ENCODE measurements at places on chromosomes 7 and 10.
A peak's percentile ranks its signal among the peaks of the same experiment; 100 is the strongest.

- peak; percentile 75 for DNase-seq
Measured at GRCh38 chr10:91901784-91902677, 7.3 kb downstream of the FGFBP3 start.

DNA sequence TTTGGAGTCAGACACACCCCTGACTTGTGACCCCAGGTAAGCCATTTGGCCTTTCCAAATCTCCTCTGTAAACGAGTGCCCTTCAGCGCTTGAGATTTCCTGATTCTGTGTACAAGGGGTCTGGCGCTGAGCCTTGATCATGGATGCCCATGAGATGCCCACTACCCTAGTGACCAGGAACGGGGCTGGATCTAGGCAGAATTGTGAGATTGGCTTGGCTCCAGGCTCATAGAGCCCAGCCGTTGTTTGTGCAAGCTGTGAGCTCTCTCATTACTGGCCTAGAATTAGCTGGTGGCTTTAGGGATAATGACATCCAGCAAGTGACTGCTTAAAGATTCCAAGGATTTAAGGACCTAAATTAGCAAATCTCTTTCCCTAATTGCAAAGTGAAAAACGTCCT lies 84.9 kb downstream of the CAMK1D start:
- no peak for DNase-seq

DNA sequence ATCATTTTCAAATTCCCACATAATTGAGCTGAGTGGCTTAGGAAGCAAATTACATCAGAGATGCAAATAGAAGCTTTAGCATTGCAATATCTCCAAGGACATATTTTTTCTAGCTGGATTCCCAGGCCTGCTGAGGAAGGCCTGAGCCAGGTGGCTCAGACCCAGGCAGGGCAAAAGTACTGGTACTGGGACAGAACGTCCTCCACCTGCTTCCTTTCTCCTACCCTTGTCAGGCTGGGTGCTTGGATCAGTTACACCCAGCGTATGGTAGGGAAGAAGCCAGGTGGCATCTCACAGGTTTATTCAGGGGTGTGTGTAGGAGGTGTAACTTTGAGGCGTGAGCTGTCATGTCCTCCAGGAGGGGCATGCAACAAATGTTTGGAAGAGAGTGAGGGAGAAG lies 3.0 kb upstream of the PANK1 start:
- no peak for DNase-seq

DNA sequence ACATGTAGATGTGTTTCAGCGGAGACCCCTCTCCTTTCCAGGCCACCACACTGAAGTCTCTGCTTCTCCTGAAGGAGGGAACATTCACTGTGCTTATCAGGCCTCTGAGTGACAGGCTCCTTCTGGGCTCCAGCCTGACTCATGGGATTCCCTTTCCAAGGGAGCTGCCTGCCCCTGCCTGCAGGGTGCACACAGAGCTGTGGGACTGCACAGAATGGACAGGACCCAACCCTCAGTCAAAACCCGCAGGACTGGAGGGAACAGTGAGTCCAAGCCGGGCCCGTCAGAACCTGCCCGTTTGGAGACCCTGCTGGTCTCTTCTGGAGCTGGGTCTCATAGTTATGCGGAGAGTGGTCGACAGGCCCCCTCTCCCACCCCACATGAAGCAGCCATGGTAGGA lies 32.6 kb downstream of the PLAC9 start:
- DNase-seq = peak; percentile 63

- DNase-seq = no peak
Measured at GRCh38 chr10:7333961-7334641, 76.7 kb downstream of the SFMBT2 start.

DNA sequence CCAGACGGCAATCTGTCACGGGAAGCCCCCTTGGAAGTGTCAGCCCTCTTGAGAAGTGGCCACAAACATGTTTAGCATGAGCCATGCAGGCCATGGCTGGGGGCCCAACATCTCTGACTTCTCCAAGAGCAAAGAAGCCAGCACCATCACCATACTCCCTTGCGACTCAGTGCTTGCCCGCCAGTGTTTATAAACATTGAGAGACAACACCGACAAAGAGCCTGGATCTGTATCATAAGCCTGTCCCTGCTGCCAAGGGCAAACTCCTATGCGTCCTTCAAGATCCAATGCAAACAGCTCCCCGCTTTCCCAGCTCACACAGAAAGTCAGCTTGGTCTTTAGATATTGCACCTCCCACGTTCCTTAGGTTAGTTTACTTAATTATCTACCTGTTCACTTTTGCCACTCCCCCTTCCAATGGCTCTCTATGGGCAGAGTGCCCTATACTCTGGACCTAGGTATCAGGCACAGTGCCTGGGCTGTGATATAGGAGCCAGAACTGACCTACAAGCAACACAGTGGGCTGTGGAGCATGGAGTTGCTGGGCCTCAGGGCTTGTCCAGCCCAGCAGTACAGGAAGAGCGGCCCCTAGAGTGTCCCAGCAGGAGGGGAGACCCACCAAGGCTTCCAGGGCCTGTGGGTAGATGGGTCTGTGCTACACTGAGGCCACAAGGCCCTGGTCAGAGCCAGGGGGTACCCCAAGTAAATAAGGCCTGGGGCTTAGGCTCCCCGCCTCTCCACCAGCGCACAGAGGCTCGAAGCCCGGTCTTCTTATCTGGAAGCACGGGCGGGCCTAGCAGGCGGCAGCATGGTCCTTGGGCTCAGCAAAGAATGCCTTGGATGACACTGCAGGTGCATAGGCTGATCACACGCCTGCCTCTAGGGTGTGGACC lies 37.7 kb downstream of the CAMK2B start:
- DNase-seq = no peak

DNA sequence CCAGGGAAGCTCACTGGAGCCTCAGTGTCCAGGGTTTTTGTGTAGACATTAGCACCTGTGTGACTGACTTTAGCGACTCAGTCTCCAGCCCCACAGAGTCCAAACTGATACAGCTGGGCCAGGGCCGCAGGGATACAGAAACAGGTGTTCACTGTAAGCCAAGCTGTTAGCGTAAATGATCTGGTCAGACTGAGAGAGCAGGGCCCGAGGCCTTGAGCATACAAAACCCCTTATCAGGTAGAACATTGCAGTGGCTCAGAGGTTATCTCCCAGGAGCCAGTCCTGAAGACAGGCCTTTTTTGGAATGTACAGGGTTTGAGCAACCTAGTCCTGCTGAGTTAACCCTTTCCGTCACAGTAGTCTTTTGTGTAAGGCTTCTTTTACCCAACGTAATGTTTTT lies 25.0 kb downstream of the LHPP start:
- DNase-seq = no peak

DNA sequence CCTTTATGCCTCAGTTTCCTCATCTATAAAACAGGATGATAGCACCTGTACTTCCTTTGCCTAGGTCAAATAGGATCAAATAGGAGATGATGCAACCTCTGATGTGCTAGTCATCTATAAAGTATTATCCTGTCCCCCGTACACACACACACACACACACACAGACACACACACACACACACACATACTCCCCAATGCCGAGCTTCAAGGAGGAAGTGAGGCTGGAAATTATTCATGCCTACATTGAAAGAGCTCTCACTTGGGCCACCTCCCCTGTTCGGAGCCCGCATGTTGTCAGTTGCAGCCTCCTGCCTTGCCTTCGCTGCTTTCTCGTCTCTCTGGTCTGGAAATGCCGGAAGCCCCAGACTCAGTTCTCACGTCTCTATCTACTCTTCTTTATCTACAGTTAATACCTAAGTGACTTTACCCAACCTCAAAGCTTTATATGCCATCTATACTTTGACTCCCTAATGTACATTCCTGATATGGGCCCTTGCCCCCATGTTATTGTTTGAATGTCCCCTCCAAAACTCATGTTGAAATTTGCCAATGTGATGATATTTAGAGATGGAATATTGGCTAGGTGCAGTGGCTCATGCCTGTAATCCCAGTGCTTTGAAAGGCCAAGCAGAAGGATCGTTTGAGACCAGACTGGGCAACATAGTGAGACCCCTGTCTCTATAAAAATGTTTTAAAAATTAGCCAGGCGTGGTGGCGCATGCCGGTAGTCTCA lies 6.9 kb upstream of the UBE2H start:
- DNase-seq = no peak

- no peak for DNase-seq
Measured at GRCh38 chr10:68366600-68366999, 33.9 kb upstream of the PBLD start.

DNA sequence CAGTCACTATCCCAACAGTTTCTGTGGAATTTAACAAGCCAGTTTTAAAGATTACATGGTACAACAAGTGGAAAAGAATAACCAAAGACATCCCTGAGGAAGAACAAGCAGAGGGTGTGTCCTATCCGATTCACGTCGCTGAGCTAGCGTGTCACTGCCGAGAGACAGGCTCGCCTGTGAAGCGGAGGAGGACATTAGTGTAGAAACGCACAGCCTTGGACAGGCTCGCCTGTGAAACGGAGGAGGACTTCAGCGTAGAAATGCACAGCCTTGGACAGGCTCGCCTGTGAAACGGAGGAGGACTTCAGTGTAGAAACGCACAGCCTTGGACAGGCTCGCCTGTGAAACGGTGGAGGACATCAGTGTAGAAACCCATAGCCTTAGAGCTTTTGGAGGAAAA lies 52.7 kb upstream of the INPP5A start:
- DNase-seq = no peak

- no peak for DNase-seq
Measured at GRCh38 chr10:132538031-132538789, 623 bp downstream of the INPP5A start.

DNA sequence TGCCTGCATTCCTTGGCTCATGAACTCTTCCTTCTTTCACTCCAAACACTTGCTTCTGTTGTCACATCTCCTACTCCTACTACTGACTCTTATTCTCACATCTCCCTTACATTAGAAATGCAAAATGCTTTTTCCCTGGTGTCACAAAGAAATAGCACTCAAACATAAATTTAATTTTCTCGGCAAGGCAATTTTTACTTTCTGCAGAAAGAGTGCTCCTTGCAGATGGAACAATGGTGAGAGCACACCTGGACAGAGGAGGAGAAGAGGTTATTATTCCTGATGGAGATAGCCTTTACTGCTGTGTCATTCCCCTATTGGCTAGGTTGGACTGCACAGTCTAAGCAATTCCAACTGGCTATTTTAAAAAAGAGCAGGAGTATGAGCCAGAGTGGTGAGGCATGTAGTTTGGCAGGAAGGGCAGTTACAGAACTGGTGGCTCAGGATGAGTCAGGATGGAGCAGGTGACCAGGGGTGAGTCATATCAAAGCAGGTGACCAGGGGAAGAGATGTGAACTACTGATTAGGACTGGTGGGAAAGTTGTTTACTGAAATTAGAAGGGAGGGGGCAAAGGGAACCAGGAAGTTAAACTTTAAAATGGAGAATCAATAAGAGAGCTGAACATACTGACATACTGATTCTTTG lies 52.9 kb downstream of the CYP2C9 start:
- DNase-seq = no peak

DNA sequence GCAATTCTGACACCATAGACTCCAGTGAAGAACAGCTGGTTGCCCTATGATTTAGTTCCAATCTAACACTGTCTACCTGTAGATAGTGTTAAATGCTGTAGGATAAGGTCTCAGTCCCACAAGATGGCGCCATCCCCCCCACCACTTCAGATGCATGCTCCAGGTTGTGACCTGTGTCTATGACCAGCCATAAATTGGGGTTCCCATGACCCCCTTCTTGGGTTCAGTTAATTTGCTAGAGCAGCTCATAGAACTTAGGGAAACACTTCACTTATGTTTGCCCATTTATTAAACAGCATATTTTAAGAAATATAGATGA lies 13.1 kb downstream of the CCSER2 start:
- no peak for DNase-seq

DNA sequence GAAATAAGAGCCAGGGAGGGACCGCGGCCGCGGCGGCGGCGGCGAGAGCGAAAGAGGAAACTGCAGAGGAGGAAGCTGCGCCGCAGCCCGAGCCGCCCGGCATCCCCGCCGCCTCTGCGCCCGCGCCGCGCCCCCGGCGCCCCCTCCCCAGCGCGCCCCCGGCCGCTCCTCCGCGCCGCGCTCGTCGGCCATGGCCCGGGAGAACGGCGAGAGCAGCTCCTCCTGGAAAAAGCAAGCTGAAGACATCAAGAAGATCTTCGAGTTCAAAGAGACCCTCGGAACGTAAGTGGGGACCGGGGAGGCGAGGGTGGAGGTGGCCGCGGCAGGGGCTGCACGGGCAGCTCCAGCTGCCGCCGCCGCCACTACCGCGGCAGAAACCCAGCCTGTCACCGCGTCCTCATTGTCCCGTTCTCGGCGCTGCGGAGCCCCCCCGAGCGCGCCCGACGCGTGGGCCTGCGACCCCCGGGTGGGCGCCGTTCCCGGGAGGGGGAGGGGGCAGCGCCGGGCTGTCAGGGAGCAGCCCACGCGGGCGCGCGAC lies 351 bp downstream of the CAMK1D start:
- no peak for DNase-seq

GRCh38 chr7:134852625-134853024 lies 73.2 kb downstream of the CALD1 start:
- DNase-seq = no peak

DNA sequence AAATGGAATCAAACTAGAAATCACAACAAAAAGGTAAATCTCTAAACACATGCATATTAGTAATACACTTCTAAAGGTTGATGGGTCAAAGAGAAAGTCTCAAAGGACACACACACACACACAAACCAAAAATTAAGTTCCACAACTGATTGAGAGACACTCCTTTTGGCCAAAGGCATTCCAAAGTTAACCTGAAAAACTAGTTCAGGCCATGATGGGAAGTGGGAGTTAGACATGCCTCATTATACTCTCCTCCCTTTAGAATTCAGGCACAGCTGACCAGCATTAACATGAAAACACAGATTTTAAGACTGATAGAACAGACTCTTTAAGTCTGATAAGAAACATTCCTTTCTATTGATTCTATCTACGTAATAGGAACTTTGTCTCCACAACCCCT lies 332.4 kb upstream of the IGFBP3 start:
- DNase-seq = no peak

DNA sequence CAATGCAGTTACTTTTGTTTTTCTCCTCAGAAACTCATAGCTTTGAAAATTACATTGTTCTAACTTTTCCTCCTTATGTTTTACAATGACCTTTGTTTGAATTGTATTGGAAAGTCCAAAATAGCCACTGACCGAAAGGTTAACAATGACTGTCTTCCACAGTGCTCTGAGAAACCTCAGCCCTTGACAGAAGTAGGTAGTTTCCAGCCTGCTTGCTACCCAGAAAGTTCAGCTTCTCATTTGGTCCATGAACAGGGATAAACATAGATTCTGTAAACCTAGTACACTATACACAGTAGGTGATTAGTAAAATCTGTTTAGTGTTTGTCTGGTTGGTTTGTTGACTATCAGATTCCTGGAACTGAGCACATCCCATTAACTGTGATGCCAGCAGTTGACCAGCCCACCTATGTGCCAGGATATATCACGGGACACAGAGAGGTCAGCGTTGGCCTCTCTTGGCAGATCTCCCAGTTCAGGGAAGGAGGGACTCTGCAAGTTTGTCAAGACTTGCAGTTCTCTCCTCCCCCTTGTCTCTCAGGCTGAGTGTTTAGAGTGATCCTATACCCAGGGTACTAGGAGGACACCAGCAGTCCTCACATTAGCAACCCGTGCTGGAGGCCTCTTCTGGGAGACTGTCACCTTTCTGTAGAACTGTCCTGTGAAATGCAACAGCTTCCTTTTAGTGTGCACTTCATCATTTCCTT lies 297.6 kb downstream of the ARHGAP12 start:
- no peak for DNase-seq
